Liver (tissue), 10 donors: ENCODE measurements at places on chromosomes 16 and 17.

DNA sequence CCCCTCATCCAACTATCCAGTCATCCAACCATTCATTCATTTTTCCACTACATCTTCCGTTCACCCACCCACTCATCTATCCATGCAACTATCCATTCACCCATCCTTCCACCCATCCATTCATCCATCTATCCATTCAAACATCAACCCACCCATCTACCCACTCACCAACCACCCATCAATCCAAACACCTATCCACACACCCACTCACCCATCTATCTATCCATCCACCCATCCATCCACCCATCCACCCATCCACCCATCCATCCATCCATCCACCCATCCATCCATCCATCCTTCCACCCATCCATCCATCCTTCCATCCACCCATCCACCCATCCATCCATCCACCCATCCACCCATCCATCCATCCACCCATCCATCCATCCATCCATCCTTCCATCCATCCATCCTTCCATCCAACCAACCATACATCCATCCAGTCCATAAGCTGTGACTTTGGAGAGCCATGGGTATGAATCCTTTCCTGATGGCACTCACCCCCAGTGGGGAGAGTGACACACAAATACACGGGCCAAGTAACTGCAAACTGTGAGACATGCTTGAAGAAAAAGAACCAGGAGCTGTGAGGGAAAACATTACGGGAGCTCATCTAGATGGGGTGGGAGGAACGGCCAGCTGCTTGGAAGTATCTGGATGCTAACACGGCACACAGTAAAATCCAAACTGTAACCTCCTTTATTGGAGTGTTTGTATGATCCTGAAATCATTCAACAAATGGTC is 100.0 kb upstream of the TNRC6C start:
- no peak for DNase-seq

DNA sequence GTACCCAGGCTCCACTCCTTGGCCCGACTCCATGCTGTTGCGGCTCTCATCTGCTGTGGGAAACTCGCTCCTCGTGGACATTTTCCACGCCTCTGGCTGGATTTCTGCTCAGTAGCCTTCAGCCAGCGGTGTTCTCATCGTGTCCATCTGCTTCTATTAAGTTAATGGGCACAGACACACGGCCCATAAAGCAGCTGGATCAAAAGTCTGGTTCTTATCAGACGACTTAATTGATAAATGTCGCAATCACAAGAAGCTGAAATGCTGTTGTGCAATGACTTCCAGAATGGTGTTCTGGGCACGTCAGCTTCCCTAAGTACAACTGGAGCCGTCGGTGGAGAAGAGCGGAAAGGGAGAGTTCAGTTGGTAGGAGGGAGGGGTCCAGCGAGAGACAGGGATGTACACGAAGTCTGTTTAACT is 211.7 kb upstream of the CHMP6 start:
- no peak for DNase-seq

GRCh38 chr17:2181897-2182448 is 121.6 kb downstream of the SMG6 start:
- DNase-seq, result no peak

DNA sequence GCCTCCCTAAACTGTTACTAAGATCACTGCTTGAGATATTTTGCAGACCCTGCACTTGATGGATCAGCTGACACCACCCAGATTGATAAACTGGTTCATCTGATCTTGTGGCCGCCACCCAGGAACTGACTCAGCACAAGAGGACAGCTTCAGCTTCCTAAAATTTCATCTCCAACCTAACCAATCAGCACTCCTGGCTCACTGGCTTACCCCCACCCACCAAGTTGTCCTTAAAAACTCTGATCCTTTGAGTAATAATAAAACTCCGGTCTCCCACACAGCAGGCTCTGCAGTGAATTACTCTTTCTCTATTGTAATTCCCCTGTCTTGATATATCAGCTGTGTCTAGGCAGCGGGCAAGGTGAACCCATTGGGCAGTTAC is 174.8 kb downstream of the UTP18 start:
- no peak for DNase-seq

DNA sequence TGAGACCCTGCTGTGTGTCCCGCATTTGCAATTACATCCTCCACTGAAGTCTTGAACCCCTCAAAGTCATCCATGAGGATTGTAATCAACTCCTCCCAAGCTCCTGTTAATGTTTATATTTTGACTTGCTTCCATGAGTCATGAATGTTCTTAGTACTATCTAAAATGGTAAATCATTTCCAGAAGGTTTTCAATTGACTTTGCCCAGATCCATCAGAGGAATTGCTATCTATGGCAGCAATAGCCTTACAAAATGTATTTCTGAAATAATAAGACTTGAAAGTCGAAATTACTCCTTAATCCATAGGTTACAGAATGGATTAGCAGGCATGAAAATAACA is 2.5 kb upstream of the C16orf87 start:
- DNase-seq, result no peak

DNA sequence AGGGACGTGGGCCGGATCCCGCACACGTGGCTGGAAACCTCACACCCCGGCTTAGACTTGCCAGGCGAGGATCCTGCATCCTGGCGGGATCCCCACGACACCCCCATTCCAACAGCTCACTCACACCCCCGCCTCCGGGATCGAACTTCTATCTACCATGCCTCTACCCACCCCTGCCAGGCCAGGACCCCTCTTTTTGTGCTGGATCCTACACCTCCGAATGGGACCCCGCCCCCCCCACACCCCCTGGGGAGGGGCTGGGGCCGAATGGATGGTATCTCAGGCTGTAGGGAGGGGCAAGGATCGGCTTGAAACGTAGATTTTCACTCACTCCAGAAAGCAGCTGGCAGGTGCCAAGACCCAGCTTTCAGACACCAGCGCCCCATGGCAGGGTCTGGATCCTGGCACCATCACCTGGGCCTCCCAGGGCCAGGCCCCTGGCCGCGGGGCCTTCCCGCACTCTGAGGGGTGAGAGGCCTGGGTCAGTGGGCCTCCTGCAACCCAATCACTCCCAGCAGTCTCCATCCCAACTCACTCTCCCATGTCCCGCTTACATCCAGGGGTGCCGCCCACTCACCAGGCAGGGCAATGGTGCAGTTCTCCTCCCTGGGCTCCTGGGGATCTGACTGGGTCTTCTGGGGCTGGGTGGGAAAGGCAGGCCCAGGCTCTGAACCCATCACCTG is 6.7 kb downstream of the PRSS36 start:
- no peak for DNase-seq

DNA sequence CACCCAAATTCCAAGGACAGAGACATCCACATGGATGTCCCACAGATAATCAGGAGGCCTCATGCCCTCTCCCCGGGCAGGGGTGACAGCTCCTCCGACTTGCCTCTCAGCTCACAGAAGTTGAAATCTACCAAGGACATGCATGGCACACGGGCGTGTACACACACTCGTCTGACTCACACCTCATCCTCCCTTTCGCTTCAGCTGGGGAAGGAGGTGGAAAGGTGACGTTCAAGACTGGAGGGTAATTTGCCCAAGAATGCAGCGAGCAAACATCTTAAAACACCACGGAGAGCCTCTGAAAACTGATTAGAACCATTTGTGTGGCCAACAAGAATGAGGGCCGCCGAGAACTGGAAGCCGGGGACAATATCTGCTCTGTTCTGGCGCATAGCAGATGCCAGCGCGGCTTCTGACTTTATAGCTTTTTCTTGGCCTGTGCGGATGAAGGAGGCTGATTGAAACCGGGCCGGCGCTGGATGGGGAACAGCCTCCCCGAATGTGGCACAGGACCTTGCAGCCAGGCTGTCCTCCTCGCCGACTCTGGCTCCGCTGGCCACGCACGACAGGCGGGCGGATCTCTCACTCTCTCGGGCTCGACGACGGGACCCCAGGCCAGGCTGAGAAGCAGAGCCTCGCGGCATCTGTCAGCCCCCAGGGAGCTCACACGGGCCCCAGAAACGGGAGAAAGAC is 100.9 kb downstream of the C16orf95 start:
- no peak for DNase-seq

DNA sequence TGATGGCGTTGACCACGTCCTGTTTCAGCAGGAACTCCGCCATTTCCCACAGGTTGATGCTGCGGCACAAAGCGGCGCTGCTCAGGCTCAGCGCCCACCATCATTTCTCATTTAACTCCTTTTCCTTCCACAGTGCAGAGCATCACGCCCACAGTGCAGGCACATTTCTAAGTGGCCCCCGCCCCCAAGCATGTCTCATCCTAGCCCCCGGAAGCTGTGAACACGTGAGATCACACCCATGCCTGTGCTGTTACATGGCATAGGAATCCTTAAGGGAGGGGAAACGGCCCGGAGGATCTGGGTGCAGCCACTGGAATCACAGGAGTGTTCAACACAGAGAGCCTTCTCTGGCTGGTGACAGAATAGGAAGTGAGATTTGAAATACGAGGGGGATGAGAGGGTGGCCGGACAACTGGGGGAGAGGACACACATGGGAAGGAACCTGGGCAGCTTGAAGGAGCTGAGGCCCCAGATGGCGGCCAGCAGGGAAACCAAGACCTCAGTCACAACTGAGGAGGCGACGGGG is 4.7 kb downstream of the NAGPA start:
- DNase-seq, result no peak

DNA sequence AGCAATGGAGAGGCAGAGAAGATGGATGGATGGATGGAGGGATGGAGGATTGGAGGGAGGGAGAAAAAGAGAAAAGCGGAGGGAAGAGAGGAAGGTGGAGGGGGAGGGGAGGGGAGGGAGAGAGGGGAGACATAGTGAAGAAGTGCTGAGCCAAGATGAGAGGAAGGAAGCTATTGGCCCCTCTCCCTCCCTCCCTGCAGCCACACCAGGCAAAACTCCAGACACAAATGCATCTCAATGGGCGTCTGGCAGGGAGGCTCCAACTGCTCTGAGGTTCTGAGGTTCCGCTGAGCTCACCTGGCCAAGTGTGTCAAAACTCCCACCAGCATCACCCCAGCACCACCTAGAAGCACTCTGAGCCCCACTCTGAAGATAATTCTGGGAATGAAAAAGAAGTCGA is 26.9 kb upstream of the PHB1 start:
- no peak for DNase-seq

GRCh38 chr17:50661795-50662391 is 27.2 kb downstream of the ABCC3 start:
- no peak for DNase-seq

- no peak for DNase-seq
Observed at GRCh38 chr17:82661717-82662683, 13.8 kb upstream of the WDR45B start.
